ENCODE measurements at places on chromosomes 7 and 10.

DNA sequence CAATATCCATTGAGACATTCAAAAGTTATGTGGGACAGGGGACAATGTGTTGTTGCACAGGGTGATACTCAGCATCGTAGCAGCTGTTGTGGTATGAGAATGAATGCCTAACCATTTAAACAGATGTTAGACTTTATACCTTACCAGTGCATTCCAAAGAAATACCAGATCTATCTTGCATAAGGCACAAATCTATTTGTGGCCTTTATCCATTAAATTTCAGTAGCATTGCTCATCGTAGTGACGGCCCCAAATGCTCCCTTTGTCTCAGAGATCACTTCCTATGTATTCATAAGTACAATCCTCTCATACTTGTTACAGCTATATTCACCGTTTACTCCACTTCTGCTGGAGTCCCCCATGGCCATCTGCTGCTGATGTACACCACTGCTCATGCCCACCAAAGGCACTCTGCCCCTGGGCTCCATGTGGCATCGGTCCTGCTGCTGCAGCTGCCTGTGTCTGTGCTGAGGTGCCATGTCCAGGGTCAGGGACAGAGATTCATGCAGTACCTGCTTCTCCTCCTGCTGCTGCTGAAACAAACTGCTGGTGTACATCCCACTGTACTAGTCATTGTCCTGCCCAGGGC, 96.3 kb downstream of the CPED1 start:
- peaks cover 43% of the 10 kb centered on the region for H3K4me1 ChIP-seq
- no peaks in the 10 kb centered on the region for H3K27me3 ChIP-seq
- H3K4me3 ChIP-seq: no peak overlapping the region
- no peak for DNase-seq

GRCh38 chr7:7883394-7883793, 85.2 kb upstream of the GLCCI1 start:
- H3K36me3 ChIP-seq: no peaks in the 10 kb centered on the region
- no peaks in the 10 kb centered on the region for H3K4me1 ChIP-seq
- no peak for DNase-seq
- H3K27ac ChIP-seq: no peak overlapping the region
- H3K4me3 ChIP-seq: no peak overlapping the region
- no peaks in the 10 kb centered on the region for H3K27me3 ChIP-seq

DNA sequence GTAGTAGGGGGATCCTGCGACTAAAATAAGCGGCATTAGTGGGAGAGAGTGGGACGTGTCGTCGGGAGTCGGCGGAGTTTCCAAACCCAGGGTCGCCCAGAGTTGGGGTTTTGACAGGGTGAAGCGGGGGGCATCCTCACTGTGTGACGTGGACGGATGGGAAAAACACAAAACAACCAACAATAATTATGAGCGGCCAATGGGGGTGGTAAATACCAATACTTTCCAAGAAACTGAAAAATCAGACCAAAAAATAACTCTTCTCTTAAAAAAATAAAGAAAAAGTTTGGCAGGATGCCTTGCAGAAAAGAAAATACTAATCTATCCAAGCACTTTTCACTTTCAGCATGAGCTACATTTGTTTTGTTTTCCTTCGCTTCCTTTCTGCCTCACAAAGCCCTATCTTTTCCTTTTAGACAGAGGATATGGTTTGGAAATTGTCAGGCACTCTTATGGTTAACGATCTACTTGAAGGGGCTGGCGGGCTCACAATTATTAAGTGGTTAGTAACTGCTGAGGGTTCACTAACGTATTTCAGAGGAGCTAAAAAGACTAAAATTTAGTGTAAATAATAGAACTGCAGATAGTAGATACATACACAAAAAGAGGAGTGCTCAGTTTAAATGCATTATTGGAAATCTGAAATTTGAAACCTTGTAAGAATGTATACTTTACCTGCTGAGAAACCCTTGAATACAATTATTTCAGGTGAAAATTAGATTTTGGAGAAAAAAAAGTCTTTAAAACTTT, 802 bp upstream of the CDK6 start:
- no peaks in the 10 kb centered on the region for H3K27me3 ChIP-seq
- peak overlapping the region; percentile 95 for H3K4me3 ChIP-seq
- H3K36me3 ChIP-seq: peaks cover 2% of the 10 kb centered on the region
- peak overlapping the region; percentile 97 for H3K27ac ChIP-seq
- no peak for DNase-seq

GRCh38 chr10:85650791-85651496, 715.7 kb downstream of the GRID1 start:
- no peak overlapping the region for H3K27ac ChIP-seq
- H3K4me3 ChIP-seq: no peak overlapping the region
- no peak for DNase-seq
- no peaks in the 10 kb centered on the region for H3K36me3 ChIP-seq

- H3K27me3 ChIP-seq: no peaks in the 10 kb centered on the region
- H3K36me3 ChIP-seq: peaks cover 2% of the 10 kb centered on the region
- H3K27ac ChIP-seq: no peak overlapping the region
- DNase-seq: no peak
- no peaks in the 10 kb centered on the region for H3K4me1 ChIP-seq
These were observed 624.9 kb downstream of the ARL4A start for GRCh38 chr7:13312307-13312706.

DNA sequence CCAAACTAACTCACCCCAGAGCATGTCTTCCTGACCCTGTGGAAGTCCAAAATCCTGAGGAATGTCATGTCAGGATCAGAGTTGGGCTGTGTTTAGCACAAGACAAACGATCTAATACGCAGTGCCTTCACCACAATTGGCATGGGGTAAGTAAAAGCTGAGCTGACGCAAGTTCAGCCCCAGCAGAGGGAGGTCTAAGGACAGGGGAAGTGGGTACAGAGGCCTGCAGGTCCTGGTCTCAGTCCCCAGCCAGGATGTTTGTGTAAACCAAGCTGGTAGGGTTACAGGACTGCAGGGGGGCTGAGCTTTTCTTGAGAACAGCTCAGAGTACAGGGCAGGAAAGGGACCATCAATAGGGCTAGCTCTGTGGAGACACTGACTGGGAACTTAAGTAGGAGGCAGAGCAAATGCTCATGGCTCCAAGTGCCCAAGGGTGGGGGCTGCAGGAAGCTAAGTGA, 5.3 kb upstream of the KCNIP2 start:
- no peak for DNase-seq
- peaks cover 18% of the 10 kb centered on the region for H3K4me1 ChIP-seq
- H3K36me3 ChIP-seq: peaks cover 13% of the 10 kb centered on the region
- no peak overlapping the region for H3K4me3 ChIP-seq
